ENCODE measurements at places on chromosomes 16 and 17.

GRCh38 chr16:11109566-11109965 lies 146.4 kb downstream of the SOCS1 start:
- DNase-seq, result no peak

GRCh38 chr17:31564291-31564690 lies 172.8 kb downstream of the RAB11FIP4 start:
- DNase-seq, result no peak

GRCh38 chr17:72560303-72561247 lies 439.8 kb downstream of the SOX9 start:
- peak; percentile 37 for DNase-seq

DNA sequence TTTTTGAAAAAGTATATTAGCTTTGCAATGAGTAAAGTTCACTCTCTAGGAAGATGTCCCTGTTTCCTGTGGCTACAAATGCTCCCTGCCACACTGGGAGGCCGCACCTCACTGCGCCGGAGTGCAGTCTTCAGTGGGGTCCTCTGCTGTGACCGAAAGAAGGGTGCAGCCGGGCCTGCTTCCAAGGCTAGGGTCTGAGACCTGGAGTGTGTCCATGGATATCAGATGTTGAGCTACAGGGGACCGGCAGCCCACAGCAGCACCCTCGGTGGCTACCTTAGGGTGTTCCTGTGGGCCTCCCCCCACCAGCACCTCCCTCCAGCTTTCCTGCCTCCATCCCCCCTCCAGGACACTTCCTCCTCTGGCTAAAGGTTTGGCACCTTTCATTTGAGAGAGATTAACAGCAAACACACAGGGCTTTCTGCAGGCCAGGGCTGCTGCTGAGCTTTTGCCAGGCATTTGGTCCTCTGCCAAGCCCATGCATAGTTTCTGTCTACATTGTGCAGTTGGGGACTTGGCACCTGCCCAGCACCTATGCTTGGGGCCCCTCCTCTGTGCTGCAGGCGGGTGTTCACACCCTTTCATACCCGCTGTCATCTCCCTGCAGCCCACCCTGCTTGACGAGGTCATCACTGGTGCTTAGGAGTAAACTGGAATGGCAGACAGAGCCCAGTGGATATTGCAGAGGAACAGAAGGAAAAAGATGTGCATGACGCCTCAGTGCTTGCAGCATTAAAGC lies 33.8 kb upstream of the CRISPLD2 start:
- no peak for DNase-seq

GRCh38 chr16:9817586-9817985 lies 364.6 kb downstream of the GRIN2A start:
- DNase-seq, result no peak

Measured in stimulated activated CD4-positive, alpha-beta T cell treated with anti-CD3 and anti-CD28 coated beads, Interleukin-4, amount 100 ng/mL, for 24 hours (primary cell).